Cardiac fibroblast (primary cell): ENCODE measurements at places on chromosomes 7 and 10.
A peak's percentile ranks its signal among the peaks of the same experiment; 100 is the strongest.

- no peak for DNase-seq
Observed at GRCh38 chr7:124761164-124761715, 4.4 kb downstream of the GPR37 start.

DNA sequence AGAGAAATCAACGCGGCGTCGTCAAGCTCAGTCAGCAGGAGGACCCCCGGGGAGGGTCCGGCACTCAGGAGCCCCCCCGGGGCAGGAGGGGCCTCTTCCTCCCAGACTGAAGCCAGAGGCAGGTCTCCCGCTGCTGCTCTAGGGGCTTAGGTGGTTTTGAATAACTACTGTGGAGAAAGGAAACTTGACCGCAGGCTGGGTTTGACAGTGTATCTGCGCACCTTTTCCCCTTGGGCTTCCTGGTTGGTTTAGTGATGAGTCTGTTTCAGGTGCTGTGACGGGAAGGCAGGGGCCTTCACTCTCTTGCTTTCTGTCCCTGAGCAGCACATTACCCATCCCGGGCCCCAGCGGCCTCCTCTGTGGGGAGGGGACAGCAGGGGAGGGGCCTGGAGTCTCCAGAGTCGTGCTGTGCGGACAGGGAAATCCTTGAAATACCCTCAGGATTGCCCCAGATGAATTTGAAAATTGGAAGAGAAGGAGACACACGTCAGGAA lies 262.2 kb downstream of the ADARB2 start:
- DNase-seq: no peak

DNA sequence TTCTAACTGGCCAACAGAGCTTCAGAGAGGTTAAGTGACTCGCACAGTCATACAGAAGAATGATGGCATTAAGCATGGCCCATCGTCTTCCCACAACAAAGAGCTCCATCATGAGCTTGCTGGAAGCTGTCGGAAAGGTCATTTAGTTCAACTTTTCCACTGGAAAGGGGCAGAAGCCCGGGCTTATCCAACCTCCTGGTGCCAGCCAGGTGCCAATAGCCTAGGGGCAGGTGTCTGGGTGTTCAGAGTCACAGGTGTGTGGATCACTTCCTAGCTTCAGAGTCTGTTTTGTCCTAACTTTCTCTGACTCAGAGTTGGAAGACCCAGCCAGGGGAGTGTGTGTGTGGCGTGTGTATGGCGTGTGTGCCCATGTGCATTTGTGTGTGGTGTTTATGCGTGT lies 1.3 kb upstream of the TRPV6 start:
- DNase-seq: no peak

DNA sequence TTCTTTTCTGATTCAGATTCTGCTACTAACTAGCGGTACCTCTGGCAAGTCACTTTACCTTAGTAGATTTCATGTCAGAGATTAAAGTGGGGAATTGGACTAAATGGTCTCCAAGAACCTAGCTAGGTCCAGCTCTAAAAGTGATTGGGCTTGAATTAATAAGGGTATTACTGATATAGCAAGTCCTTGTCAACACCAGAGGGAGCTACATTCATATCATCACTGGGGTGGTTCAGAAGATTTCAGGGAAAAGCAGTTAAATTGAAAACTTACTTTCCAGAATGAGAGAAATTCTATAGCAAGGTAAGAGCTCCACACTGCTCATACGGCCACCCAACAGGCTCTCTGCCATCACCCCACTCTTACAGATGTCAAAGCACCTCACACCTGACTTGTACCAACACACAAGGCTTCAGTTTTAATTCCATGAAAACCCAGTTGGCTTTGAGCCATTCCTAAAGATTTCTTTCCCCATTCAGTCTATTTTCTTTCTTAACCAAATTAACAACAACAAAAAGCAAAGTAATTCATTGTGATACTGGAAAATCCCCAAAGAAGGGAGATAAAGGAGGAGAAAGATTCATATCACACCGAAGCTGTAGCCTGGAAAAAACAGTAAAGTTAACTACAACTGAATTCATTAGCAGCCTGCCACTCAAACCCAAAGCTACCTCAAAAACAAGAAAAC lies 38.0 kb upstream of the SPOCK2 start:
- DNase-seq: peak; percentile 82

DNA sequence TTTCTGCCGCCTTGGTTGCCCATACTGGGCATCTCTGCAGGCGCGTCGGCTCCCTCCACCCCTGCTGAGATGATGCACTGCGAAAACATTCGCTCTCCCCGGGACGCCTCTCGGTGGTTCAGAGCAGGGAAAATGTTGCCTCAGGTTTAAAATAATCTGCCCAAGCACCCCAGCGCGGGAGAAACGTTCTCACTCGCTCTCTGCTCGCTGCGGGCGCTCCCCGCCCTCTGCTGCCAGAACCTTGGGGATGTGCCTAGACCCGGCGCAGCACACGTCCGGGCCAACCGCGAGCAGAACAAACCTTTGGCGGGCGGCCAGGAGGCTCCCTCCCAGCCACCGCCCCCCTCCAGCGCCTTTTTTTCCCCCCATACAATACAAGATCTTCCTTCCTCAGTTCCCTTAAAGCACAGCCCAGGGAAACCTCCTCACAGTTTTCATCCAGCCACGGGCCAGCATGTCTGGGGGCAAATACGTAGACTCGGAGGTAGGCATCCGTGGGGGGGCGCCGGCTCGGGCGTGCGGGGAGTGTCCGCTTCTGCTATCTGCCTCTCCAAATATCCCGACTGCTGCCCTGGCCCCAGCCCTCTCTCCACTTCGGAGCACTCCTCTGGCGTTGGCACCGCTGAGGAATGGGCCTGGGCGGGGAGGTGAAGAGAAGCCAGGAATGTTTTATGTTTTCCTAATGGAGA lies at the start of gene CAV1:
TSS of gene CAV1 (plus strand) at position 428 of the 689 bp plus-strand sequence. CDS start at position 455, 27 bp downstream.
- DNase-seq: peak; percentile 96

DNA sequence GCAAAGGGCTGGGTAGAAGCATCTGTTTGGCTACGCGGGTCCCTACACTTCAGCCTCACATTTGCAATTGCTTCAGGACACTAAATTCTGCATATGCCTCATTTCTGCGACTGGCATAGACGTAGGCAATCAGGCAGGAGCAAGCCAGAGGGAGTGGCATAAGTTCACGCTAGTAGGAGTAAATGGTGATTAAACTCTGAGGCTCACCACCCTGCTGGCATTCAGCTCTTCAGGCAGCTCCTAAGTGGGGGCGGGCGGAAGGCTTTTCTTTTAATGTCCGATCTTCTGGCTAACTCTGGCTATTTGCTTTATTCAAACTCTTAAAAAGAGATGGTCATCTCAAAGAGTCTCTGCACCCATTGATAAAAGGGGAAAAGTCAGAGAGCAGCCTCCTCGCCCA lies 45.3 kb downstream of the RGS10 start:
- DNase-seq: no peak

DNA sequence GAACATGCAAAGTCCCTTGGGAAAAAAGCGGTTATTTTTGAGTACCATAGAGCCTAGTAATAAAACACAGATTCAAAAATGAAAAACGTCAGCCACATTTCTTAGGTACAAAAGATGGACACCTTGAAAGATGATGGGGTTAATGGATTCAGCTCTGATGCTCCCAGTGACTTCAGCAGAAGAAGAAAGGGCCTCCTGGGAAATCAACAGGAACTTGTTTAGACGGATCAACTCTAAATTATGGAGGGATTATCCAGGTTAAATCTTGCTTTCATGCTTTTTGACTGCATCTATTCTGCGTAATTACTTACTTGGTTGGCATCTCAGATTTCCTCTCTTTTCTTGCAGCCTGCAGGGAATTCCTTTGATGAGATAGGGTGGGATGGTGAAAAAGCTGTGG lies 82.5 kb downstream of the TMEM178B start:
- no peak for DNase-seq

- DNase-seq: no peak
Observed at GRCh38 chr10:9015005-9015404, 960.5 kb downstream of the GATA3 start.

DNA sequence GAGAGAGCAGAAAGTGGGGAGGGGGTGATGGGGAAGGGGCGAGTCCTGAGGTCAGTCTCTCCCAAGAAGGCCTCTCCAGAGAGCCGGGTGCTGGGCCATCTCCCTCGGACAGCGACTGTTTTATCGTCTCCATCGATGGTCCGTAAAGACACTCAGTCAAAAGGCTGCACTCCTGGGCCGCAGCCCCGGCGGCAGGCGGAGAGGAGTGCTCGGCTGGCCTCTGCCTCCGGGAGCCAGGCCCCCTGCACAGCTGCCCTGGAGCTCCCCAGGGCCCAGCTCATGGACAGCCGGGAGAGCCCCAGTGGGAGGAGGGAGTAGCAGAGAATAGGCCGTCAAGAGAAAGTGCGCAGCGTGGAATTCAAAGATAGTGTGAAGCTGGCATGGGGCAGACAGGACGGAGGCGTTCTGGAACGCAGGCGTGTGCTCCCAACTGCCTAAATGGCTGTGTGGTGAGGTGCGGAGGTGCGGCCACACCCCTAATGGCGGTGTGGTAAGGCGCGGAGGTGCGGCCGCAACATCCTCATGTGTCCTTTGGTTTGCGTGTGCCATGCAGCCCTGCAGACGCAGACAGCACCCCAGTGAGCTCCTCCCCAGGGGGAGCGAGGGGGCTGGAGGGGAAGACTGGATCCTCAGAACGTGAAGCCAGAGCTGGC lies 477.5 kb upstream of the FOXK1 start:
- no peak for DNase-seq

GRCh38 chr7:96080027-96080426 lies 241.9 kb downstream of the SLC25A13 start:
- DNase-seq: no peak

DNA sequence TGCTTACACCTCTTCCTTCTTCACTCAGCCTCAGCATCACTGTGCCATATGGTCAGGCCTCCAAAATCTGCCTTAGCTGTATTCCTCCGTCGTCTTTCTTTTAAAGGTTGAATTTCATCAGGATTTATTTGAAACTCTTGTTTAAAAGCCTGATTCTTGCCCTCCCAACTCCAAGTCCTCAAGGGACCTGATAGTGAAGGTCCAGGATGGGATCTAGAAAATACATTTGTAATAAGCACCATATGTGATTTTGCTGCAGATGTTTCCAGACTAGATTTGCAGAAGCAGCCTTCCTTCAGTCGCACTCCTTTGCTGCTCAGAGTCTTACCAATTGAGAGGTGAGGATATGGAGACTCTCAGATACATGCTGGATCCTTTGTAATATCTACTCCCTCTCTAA lies 101.0 kb upstream of the ANKRD1 start:
- DNase-seq: no peak

DNA sequence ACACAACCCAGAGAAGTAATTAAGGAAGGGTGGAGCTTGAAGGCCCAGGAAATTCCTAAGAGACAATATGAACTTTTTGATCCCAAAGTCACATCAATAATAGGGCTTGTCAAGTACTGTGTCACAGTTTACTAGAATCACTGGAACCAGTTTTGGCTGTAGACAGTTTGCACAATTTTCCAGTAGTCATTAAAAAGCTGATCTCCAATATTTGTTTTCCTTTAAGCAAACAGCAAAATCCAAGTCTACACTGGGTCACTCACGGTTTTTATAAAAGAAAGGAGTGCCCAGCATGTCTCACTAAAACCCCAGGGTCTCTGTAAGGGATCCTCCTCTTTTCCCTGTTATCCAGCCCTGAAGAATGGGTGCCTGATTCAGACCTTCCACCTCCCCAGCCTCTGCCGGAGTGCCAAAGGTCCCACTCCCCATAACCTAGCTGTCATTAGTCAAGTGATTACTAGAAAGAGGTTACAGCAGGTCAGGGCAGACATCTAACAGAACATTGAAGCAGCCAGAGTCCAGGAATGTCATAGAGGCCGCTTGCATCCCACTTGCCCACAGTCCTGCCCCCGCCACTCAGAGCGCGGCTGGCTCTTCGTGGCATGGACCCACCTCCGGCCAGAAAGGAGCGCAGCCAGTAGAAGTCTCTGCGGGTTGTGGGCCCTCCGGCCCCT lies 552 bp downstream of the SLC25A16 start:
- DNase-seq: no peak

GRCh38 chr10:44427479-44427878 lies 42.6 kb upstream of the CXCL12 start:
- no peak for DNase-seq

DNA sequence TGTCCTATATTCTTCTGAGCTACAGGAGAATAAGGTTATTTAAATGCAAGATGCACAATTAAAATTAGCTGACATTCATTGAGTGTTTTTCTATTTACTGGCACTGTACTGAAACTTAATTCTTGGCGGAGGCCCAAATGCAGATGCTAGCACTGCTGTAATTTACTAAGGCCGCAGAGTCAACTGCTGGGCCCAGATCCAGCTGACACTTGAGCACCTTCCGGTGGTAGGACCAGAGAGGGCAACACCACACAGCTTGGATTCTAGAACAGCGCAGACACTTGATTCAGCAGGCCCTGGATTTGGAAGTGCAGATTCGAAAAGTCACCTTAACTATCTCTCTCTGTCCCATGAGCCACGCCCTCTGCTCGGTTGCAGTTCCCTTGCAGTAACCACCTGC lies 228.6 kb upstream of the TMEM72 start:
- no peak for DNase-seq

- peak; percentile 50 for DNase-seq
Observed at GRCh38 chr10:99872367-99873162, 90.1 kb downstream of the ABCC2 start.

DNA sequence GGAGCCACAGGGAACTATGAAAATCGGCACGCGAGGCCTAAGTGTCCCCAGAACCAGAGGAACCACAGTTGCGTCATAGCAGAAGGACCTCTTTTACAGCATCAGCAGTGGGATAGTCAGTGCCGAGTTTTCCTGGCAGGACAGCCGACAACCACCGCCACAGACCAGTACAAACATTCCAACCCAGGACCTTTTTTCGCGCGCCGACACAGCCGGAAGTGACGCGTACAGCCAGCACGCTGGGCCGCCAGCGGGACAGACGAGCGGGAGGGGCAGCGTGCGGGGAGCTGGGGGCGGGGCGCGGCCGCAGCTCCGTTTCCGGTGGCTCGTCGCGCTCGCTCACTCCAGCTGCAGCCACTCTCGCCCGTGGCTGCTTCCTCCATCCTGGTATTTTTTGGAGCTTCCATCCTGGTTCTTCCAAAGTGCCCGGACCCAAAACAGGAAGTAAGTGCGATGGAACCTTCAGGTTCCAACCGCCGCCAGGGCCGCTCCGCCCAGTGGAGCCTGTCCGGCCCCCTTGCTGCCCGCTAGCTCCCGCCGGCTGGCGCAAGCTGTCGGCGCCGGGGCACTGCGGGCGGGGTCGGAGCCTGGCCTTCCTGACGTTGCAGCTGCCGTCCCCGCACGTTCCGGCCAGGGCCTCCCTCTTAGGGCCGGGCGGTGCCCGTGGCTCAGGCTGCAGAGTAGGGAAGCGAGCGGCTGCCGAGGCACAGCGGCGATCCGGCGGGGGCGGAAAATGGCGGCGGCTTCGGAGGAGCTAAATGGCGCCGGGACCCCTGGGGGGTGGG lies at the start of gene DMTF1:
TSS of gene DMTF1 (plus strand) at position 342 of the 785 bp plus-strand sequence. CDS start 12,489 bp downstream, outside the sequence.
- peak; percentile 97 for DNase-seq

GRCh38 chr10:11909618-11910017 lies 86.5 kb downstream of the PROSER2 start:
- DNase-seq: no peak

GRCh38 chr7:31061185-31061584 lies 9.1 kb downstream of the ADCYAP1R1 start:
- no peak for DNase-seq

DNA sequence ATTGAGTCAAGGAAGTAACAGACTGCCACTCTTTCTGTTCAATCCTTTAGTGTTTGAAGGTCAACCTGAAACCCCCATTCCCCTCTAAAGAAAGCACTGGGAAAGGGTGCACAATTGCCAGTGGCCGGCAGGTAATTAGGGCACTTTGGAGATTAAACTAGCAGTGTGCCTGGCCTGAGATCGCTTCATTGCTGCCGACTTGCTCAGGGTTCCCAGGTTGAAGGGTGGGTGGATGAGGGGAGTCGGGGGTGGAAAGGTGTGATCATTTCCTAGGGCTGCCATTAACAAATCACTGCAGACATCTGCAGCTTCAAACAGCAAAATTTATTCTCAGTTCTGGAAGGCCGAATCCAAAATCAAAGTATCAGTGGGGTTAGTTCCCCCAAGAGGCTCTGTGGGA lies 16.3 kb upstream of the BTBD16 start:
- DNase-seq: no peak
